ENCODE measurements at places on chromosomes 6 and 20.

DNA sequence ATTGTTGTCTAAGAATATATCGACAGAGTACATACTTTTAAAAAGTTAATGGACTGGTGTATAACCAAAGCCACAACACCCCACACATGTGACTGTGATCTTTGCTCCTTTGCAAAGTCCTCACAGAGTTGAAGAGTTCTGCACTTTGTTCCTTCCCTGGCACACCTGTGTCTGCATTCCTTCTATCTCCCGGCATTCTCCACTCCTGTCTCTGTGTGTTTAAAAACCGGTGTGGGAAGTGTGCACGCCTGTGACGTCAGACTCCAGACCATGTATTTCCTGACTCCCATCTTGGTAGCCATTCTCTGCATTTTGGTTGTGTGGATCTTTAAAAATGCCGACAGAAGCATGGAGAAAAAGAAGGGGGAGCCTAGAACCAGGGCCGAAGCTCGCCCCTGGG is at the start of gene IYD:
TSS of gene IYD (plus strand) at position 251 of the 400 bp plus-strand sequence. CDS start at position 271, 20 bp downstream.
- no peak for DNase-seq

DNA sequence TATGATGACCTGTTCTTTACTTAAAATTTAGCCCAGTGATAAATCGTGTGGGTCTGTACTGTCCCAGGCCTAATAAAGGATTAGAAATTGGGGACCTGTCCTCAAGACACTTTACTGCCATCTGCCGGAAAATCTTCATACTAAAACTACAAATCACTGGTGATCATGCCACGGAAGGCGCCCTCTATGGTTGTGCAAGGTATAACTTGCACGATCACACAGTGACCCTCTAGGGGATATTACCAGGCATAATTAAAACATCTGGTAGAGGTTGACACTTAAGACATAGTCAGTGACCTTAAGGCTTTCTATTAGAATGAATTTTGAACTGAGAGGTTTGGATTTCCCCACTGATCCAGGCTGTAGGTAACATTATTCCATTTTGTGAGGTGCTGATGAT is 172.6 kb downstream of the BMP2 start:
- no peak for DNase-seq

DNA sequence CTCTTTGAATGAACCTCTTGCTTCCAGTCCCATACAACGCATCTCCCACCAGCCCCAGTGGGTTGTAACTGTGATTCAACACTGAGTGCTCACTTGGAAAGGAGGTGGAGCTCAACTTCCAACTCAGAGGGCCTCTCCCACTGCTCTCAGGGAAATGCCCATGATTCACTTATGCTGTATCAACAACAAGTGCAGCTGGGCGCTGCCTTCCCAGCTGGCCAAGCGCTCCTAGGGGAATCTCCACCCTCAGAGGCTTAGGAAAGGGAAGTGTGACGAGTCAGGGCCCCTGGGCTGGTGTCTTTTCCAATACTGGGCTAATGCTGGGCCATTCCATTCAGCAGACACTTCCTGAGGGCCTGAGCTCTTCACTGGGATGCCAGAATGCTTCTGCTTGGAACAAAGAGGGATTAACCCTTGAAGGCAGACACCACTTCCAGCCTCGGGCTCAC is 8.1 kb upstream of the OCSTAMP start:
- peak; percentile 45 for DNase-seq

- DNase-seq: no peak
Observed at GRCh38 chr20:22446613-22447446, 137.5 kb downstream of the FOXA2 start.

GRCh38 chr20:10240655-10241054 is 22.0 kb downstream of the SNAP25 start:
- no peak for DNase-seq
